Left ventricle myocardium inferior (tissue), 1 donor: ENCODE measurements at places on chromosomes 3 and 15. TPM values are rescaled to one million over a fixed set of nuclear protein-coding genes. Genes with fewer than 3 reads are reported as not detected.

Gene CASR
- total RNA-seq, result not detected

Gene BHLHE40
- total RNA-seq, result 33.9 TPM

Gene SOX14
- not detected for total RNA-seq

DNA sequence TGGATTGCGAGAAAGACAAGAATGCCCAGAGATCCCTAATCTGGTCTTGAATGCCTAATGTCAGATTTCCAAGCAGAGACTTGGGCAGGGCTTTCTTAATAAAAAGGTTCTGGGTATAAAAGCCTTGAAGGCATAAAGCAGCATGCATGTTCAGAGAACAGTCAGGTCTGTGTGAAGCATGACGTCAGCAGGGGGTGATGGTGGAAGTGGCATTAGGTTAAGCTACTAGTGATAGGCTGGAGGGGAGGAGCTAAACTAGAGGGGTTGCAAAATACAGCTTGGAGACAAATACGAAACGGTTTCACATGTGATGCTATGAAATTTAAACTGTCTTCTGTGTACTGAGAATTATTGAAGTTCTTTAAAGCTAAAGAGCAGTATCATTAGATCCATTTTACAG lies 125.6 kb downstream of the VPS8 start:
- no peak overlapping the region for H3K4me3 ChIP-seq
- H3K27me3 ChIP-seq, result no peaks in the 10 kb centered on the region
- H3K27ac ChIP-seq, result no peak overlapping the region
- no peaks in the 10 kb centered on the region for H3K4me1 ChIP-seq
- peaks cover 45% of the 10 kb centered on the region for H3K36me3 ChIP-seq

DNA sequence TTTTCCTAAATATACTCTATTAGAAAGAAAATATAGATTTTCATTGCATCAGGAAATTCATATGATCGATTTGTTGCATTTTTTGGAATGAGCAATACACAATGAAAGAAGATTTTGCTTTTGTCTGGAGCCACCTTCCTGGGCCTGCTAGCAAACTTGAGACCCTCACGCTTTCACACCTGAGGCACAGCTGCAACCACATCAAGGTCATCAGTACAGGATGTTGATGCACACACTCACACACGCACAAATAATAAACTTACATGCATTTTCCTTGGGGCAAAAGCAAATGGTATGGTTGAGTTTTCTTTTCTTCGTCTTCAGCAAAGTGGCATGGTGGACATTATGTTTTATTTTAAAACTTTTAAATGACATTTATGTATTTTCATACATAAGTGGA lies 64.8 kb upstream of the SATB1 start:
- no peaks in the 10 kb centered on the region for H3K4me1 ChIP-seq
- DNase-seq, result no peak
- H3K36me3 ChIP-seq, result no peaks in the 10 kb centered on the region
- no peak overlapping the region for H3K4me3 ChIP-seq
- H3K27me3 ChIP-seq, result no peaks in the 10 kb centered on the region
- no peak overlapping the region for H3K27ac ChIP-seq

DNA sequence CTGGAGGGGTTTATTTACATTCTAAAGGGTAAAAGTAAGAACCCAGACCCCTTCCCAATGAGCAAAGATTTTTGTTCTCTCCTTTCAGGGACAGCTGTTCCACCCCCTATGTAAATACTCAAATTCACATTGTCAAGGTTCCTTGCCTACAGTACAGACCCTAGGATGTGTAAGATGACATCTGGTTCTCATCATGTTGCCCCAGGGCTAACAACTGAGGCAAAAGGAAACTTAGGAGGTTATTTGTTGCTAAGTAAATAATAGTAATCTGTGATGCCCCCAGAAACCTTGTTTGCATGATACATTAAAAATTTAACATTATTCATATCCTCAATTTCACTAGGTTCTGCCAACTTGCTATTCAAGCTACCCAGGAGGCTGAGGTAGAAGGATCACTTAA lies 135.0 kb upstream of the CCNL1 start:
- no peak for DNase-seq
- H3K36me3 ChIP-seq, result no peaks in the 10 kb centered on the region
- H3K27ac ChIP-seq, result no peak overlapping the region
- H3K27me3 ChIP-seq, result no peaks in the 10 kb centered on the region

GRCh38 chr3:57135964-57136719 lies 29.0 kb downstream of the IL17RD start:
- no peaks in the 10 kb centered on the region for H3K36me3 ChIP-seq
- no peak overlapping the region for H3K27ac ChIP-seq
- H3K4me3 ChIP-seq, result no peak overlapping the region
- H3K4me1 ChIP-seq, result peaks cover 13% of the 10 kb centered on the region
- H3K27me3 ChIP-seq, result no peaks in the 10 kb centered on the region

GRCh38 chr3:177512945-177513814 lies 315.9 kb upstream of the TBL1XR1 start:
- no peaks in the 10 kb centered on the region for H3K36me3 ChIP-seq
- H3K27ac ChIP-seq, result peak overlapping the region; percentile 73
- no peak overlapping the region for H3K4me3 ChIP-seq
- DNase-seq, result no peak
- peaks cover 61% of the 10 kb centered on the region for H3K4me1 ChIP-seq
- no peaks in the 10 kb centered on the region for H3K27me3 ChIP-seq

GRCh38 chr3:50189274-50189673 lies 2.1 kb upstream of the GNAT1 start:
- H3K27me3 ChIP-seq, result peaks cover 30% of the 10 kb centered on the region
- peaks cover 6% of the 10 kb centered on the region for H3K36me3 ChIP-seq
- no peak overlapping the region for H3K4me3 ChIP-seq
- DNase-seq, result peak; percentile 69
- peaks cover 22% of the 10 kb centered on the region for H3K4me1 ChIP-seq

GRCh38 chr3:158918008-158918407 lies 116.2 kb downstream of the MFSD1 start:
- DNase-seq, result no peak
- no peak overlapping the region for H3K4me3 ChIP-seq
- H3K36me3 ChIP-seq, result no peaks in the 10 kb centered on the region
- no peak overlapping the region for H3K27ac ChIP-seq

DNA sequence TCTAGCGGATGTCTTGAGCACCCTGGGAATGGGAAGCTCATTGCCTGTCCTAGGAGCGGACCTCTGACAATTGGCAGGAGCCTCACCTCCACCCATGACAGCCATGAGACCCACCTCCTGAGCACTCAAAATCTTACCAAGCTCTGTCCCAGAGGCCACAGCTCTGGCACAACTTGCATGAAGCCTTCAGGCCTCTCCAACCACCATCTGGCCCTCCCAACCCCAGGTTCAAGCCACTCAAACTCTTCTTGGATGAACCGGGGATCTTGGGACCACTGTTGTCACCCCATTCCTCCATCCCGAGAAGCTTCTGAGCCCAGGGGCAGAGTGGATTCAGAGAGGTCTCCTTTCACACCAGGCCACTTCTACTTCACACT lies 1.5 kb downstream of the VIPR1 start:
- H3K4me3 ChIP-seq, result no peak overlapping the region
- H3K4me1 ChIP-seq, result peaks cover 29% of the 10 kb centered on the region
- H3K27me3 ChIP-seq, result peaks cover 42% of the 10 kb centered on the region
- no peaks in the 10 kb centered on the region for H3K36me3 ChIP-seq
- H3K27ac ChIP-seq, result no peak overlapping the region
- DNase-seq, result no peak

DNA sequence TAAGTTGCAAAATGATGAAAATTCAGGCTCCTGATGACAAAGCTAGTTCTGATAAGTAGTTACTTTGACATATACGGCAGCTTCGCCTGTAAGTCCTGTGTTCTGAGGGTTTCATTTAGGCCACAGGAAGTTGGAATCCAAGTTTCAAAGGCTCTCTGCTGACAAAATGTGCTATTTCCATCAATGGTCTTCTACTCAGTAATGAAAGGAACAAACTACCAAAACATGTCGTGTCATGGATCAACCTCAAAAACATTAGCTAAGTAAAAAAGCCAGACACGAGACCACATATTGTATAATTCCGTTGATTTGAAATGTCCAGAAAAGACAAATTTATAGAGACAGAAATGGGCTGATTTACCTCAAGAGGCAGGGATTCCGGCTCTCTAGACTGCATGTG lies 22.5 kb downstream of the NGRN start:
- H3K4me1 ChIP-seq, result no peaks in the 10 kb centered on the region
- H3K4me3 ChIP-seq, result no peak overlapping the region
- no peaks in the 10 kb centered on the region for H3K36me3 ChIP-seq
- H3K27me3 ChIP-seq, result no peaks in the 10 kb centered on the region
- DNase-seq, result no peak

- H3K27me3 ChIP-seq, result peaks cover 69% of the 10 kb centered on the region
- peak overlapping the region; percentile 70 for H3K4me3 ChIP-seq
- DNase-seq, result no peak
- peak overlapping the region; percentile 90 for H3K27ac ChIP-seq
- H3K4me1 ChIP-seq, result peaks cover 29% of the 10 kb centered on the region
- H3K36me3 ChIP-seq, result no peaks in the 10 kb centered on the region
Measured at GRCh38 chr15:62165793-62166375, 799 bp upstream of the C2CD4B start.

DNA sequence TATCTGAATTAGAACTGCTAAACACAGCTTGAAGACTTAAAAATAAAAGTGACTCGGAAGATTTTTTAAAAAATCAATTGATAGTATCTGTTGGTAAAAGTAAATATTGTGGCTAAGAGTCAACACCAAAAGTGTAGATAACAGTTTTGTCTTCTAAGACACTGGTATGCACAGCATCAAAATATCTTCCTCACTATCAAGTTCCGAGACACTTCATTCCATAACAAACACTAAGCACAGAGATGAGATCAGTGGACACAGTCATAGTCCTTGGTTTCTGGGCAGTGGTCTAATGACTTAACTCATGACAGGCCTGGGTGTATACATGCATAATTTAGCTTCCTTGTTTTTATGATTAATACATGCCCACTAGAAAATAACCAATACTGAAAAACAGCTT lies 63.2 kb downstream of the PXYLP1 start:
- no peaks in the 10 kb centered on the region for H3K36me3 ChIP-seq
- H3K4me3 ChIP-seq, result peak overlapping the region; percentile 54
- H3K27me3 ChIP-seq, result no peaks in the 10 kb centered on the region
- H3K4me1 ChIP-seq, result peaks cover 46% of the 10 kb centered on the region

- H3K27me3 ChIP-seq, result no peaks in the 10 kb centered on the region
- H3K27ac ChIP-seq, result no peak overlapping the region
- no peaks in the 10 kb centered on the region for H3K4me1 ChIP-seq
- DNase-seq, result no peak
Measured at GRCh38 chr15:79643393-79643792, 211.3 kb downstream of the MINAR1 start.
